GF-D8 (cell line): ENCODE measurements at places on chromosomes 5 and 9.

- DNase-seq, result no peak
These were observed 95.0 kb upstream of the SLC25A48 start for GRCh38 chr5:135739383-135739981.

DNA sequence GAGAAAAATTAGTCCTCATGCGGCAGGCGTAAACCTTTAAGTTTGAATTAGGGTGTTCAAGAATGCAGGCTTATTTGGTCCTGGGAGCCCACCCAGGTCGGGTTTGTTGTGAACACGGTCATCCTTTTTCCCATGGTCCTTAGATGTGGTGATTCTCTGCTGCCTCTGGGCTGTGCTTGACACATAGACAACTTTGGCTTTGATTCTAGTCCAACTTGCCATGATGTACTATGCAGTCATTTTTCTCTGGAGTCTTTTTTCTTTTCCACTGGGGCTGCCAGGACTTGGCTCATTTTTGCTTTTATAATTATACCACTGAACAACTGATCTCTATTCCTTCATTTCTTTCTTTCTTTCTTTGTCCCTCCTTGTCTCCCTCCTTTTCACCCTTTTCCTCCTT is 218.6 kb downstream of the SREK1 start:
- no peak for DNase-seq

- peak; percentile 13 for DNase-seq
These were observed 4.8 kb downstream of the SUB1 start for GRCh38 chr5:32589942-32590869.

DNA sequence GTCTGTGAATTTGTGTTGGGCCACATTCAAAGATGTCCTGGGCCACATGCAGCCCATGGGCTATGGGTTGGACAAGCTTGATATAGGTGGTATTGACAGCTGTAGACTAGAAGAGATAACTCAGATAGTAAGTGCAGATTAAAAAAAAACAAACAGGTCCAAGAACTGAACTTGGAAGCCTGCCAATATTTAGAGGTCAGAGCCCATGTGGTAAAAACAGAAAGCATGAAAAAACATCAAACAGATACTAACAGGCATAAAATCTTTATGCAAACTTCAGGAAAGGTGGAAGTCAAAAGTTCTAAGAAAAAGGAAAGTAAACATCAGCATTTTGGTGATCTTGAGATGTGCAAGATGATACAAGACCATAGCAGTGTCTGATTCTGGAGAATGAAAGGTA is 155.1 kb upstream of the NR4A3 start:
- DNase-seq, result no peak

DNA sequence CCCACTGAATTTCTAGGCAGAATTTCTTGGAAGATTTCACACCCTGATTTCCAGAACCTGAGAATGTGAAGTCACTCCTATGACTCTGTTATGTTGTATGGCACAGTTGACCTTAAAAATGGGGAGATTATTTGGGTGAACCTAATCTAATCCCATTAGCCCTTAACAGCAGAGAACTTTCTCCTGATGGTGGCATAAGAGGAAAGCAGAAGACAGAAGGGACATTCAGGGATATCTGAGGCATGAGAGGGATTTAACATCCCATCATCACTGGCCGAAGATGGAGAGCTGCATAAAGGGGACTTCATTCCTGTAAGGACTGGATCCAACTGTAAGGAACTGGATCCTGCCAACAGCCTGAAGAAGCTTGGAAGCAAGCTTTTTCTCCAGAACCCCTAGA is 119.2 kb downstream of the ZNF622 start:
- no peak for DNase-seq

DNA sequence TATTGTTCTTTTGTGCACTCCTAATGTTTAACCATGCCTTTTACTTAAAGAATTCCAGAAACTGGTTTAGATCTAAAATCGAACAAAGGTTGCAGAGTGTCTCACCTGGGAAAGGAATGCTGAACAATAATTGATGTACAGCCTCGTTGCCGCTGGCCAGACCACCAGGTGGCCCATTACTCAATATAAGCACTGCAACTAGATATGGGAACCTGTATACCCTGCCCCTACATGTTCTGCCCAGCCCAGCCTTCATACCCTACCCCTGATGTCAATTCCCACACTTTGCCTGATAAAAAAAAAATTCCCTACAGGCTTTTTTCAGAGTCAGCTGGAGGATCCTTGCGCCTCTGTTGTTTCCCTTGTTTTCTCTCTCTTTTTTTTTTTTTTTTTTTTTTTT is 13.8 kb downstream of the HINT1 start:
- DNase-seq, result no peak

DNA sequence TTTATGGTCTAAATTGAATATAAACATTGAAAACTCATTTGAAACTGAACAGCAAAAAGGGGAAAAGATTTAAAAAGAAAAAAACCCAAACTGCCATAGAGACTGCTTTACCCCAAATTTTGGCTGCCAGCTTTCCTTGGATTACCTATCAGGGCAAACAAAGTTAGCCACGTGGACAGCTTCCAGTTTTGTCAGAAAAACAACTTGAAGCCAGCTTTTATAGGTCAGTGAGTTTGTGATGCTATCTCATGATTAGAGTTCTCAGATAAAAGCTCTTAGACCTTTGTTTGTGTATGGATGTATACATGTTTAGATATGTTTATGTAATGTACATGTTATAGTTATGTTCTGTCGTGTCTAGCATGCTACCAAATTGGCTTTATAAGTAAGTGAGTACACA is 16.1 kb downstream of the FBP2 start:
- no peak for DNase-seq

- peak; percentile 86 for DNase-seq
These were observed 150.9 kb downstream of the OSTF1 start for GRCh38 chr9:75239176-75239575.

- DNase-seq, result no peak
These were observed 148.5 kb downstream of the BNC2 start for GRCh38 chr9:16721972-16722371.

- DNase-seq, result no peak
These were observed 34.6 kb upstream of the PTGS1 start for GRCh38 chr9:122336189-122336588.

DNA sequence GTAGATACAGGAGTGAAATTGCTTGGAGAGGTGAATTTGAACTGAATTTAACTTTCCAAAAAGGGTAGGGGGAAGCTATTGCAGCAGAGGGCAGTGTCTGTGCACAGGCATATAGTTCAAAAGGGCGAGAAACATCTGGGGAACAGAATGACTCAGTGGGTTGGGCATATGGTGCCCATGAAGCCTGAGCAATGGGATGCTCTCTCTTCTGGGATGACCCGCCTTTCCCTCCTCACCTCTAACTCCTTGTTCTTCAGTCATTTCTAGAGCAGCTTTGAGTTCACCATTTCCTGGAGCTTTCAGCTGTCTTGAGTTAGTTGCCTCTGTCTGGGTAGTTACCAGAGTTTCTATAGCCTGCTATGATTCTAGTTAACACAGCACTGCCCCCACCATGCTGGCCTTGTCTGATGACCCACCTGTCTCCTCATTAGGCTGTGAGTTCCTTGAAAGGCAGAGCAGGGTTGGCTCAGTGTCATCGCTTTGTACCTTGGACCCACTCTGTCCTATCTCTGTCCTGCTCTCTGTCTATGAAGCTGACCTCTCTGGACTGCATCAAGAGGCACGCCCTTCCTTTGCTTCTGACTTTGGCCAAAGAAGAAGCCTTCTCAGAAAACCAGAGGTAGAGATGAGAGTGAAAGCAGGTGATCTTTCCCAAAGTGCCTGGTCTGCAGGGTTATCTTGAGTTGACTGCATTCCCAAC is 299.6 kb upstream of the KLF4 start:
- DNase-seq, result no peak

- no peak for DNase-seq
These were observed 396.9 kb downstream of the GADD45G start for GRCh38 chr9:90001747-90002146.

DNA sequence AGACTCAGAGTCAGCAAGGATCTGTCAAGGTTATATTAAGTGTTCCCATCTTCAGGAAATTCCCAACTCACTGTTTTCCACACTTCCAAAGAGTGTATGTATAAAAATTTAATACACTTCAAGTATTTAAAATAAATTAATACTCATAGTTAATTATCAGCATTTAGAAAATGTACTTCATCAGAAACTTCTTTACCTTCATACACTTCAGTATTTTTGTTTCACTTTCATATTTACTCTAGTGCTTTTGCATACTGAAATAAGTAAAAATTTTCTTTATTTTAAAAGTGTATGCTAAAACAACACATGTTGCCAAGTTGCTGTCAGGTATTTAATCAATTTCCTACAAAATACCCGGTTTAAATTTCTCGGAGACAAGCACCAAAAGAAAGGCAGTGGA is 16.5 kb downstream of the RICTOR start:
- DNase-seq, result no peak

DNA sequence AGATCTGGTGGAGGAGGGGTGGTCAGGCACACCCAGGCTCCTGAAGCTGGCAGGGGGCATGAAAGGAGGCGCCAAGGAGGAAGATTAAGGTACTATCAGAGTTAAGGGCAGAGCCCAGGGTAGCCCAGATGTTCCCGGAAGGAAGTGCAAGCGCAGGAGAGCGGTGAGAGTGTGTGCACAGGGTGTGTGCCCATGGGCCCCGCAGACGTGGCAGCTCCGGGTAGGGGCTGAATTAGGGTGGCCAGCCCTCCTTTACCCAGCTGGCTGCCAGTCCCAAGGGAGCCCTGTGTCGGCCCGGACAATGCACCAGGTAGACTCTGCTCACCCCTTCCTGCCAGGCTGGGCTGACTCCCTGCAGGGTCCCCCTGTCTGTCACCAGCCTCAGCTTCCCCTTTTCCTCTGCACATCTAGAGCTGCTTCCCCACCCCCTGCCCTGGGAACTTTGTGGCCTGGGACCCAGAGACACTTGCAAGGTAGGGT is at the start of gene SMIM33:
Gene SMIM33, plus strand, starts transcription at position 184 of the 480 bp plus-strand sequence. Its CDS starts 118 bp downstream, at position 302.
- peak; percentile 69 for DNase-seq

GRCh38 chr9:83334320-83334719 is 203.9 kb downstream of the FRMD3 start:
- peak; percentile 66 for DNase-seq

GRCh38 chr9:129868872-129869486 is 33.7 kb downstream of the USP20 start:
- DNase-seq, result no peak

DNA sequence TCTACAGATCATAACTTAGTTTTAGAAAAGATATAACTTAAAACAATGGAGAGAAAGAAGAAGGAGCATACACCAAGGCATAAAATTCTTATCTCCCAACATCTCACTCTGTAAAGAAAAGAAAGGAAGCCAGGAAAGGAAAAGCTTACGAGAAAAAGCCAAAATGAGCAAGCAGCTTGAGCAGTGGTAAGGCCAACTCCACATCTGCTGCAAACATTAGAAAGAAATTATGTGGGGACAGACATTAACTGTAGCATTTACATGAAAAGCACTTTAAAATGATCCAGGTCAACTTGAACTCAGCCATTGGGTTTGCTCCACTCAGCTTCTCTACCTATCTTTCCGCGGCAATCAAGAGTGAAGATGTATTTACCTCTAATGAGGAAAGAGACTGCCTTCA is 176.9 kb downstream of the BNC2 start:
- no peak for DNase-seq

- no peak for DNase-seq
These were observed 2.5 kb upstream of the WHRN start for GRCh38 chr9:114507726-114508125.

- DNase-seq, result no peak
These were observed 26.6 kb upstream of the C9orf72 start for GRCh38 chr9:27599870-27600238.

- no peak for DNase-seq
These were observed 221.2 kb upstream of the IRX4 start for GRCh38 chr5:2103940-2104339.

DNA sequence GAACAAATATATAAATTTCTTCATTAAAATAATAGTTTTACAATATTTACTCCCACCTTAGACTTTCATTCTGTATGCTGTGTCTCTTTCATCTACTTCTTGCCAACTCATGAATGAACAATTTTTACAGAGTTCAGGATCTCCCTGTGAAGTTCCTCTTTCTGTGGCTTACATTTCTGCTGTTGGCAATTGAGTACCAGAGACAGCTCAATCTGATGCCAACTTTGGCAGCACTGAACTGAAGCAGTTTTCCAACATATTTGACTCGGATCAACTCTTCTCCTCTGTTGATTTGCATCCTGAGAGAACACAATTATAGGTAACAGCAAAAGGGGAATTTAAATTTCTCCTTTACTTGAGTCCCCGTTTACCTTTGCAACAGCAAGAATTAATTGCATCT is 1262.2 kb downstream of the EFNA5 start:
- DNase-seq, result no peak

GRCh38 chr9:35869621-35870216 is 482 bp downstream of the OR13J1 start:
- DNase-seq, result no peak
